Mammary epithelial cell (primary cell): ENCODE measurements at places on chromosomes 1 and 21. TPM values are rescaled to one million over a fixed set of nuclear protein-coding genes. Genes with fewer than 3 reads are reported as not detected.

GJA9 gene
- not detected for total RNA-seq

RYR2 gene
- not detected in 2 replicates for total RNA-seq

HP1BP3 gene
- 203 and 255 TPM in 2 replicates for total RNA-seq

HENMT1 gene
- total RNA-seq: 1.3 and 1.4 TPM in 2 replicates

S100A9 gene
- total RNA-seq: 342 and 606 TPM in 2 replicates

GPR3 gene
- total RNA-seq: 0.75 and 2.3 TPM in 2 replicates

RNU1-4 gene
- total RNA-seq: 1,042 and 1,398 TPM in 2 replicates

INAVA gene
- 26.5 TPM for total RNA-seq

CC2D1B gene
- 26.1 and 28.1 TPM in 2 replicates for total RNA-seq
